ENCODE measurements at places on chromosomes 5 and 9.
A peak's percentile ranks its signal among the peaks of the same experiment; 100 is the strongest.

DNA sequence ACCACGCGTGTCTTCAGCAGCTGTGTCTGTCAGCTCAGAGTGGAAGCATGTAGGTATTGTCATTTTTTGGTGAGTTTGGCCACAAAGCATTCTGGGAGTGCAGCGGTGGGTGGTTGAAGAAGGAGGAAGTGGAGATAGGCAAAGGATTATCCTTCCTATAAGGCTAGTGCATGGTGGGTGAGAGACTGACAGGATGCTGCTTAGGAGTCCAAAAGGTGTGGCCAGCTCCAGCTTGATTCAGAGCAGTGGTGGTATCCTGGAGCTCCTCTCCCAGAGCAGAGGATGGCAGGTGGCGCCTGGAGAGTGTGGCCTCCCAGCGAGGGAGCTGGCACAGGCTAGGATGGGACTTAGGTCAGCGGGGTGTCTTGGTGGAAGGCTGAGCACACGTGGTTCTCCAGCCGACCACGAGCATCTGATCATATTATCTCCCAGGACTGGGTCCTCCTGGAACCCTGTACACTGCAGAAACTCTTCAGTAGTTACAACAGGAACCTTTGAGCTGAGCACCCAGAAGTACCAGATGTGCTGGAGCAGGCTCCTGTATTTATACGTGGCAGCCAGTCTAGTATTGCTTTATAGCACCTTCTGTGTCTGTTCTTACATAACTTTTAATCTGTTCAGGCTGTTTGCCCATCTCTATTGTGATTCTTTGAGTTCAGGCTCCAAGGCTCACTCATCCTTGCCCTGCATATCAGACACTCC lies 29.6 kb downstream of the MAML1 start:
- peak; percentile 11 for DNase-seq

DNA sequence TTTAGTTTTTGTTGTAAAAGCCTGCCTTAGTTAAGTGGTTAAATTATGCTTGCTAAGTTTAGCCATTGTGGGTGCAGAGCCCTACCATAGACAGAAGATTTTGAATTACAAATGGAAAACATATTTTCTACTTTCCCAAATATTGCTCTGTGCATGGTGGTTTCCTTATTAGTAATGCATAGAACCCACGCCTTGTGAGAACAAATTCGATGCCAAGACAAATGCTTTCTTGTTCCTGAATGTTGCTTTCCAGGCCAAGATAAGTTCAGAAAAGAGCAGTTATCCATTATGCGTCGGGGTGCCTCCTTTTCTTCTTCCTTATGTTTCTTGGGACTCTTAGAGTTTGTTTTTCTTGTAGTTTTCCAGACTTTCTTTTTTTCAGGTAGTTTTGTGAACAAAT lies 31.0 kb upstream of the GARNL3 start:
- no peak for DNase-seq

DNA sequence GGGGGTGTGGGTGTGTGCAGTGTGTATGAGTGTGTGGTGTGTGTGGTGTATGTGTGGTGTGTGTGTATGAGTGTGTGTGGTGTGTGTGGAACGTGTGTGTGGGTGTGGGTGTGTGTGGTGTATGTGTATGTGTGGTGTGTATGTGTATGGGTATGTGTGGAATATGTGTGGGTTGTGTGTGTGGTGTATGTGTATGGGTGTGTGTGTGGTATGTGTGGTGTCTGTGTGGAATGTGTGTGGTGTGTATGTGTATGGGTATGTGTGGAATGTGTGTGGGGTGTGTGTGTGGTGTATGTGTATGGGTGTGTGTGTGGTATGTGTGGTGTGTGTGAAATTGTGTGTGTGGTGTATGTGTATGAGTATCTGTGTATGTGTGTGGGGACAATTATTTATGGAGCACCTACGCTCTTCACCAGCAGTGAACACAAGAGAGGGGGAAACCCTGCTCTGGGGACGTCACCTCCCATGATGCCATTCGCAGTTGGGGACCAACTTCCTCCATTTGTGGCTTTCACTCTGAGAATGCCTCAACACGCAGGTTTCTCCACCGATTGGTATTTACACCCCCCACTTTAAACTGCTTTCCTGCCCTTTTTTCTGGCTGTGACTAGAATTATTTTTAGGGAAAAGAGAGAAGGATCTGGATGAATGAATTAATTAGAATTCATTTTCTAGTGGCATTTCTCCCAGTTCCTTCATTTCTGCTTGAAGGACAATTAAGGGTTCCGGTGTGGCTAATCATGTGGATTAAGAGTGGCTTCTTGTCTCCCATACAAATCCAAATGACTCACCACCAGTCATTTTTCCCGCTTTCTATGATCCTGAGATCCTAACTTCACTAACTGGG lies 238.1 kb downstream of the ROR2 start:
- peak; percentile 89 for DNase-seq

GRCh38 chr5:32541241-32541640 lies 44.1 kb upstream of the SUB1 start:
- DNase-seq = no peak

DNA sequence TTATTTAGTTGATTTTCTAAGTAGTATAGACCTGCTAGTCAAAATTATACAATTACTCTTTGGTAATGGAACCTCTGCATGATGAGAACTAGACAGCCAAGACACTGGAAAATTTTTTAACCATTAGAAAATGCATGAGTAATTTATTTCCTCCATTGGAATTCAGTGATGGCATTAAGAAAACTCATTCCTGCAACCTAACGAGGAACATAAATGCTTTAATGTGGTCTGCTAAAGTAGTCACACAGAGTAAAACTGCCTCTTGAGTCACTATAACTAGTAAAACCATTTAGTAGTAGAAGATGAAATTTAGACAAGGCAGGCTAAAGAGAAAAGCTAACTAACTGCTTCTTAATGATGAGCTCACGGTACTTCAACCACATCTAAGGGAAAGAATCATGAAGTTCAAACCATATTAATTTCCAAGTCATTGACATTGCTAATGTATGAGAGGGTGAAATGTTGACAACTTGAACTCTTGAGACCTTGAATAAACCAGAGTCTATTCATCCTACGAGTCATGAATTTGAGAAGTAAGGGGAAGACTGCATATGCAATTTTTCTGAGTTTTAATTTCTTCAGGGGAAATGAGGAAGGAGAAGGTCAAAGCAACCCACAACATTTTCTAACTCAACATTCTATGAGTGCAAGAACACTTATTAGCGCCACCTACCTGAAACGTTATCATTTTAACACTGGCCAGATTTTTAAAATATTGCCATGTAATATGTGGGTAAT lies 74.4 kb downstream of the GLIS3 start:
- no peak for DNase-seq

- no peak for DNase-seq
Observed at GRCh38 chr5:122263352-122264030, 48.5 kb upstream of the SNCAIP start.

DNA sequence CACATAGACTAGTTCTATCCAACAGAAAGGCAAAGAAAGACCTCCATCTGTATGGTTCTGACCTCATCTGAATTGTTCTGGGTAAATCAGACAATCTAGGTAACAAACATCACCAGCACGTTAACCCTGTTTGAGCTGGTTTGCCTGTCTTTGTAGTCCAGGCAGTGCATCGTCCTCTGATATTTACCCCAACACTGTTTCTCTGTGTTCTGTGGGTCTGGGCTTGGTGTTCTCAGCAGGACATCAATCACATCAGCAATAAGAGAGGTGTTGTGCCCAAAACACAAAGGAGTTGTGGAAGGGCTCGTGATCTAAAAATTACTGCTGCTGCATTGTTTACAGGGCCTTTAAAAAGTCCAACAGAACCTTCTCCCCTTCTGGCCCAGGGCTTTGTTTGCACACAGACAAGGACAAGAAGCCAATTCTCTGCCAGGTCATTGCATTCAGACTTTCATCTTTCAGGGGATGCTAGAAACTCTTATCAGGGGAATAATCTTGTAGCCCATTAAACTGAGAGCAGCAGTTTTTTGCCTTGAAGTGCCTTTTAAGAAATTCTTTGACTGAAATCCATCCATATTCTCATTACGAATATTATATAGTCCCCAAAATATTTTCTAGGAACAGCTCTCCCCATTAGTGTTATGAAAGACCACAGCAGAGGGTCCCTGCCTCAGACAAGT lies 30.5 kb upstream of the MAP1B start:
- no peak for DNase-seq

GRCh38 chr9:136518623-136519022 lies 27.2 kb downstream of the NOTCH1 start:
- no peak for DNase-seq

GRCh38 chr9:113673726-113674125 lies 202.4 kb upstream of the ZNF618 start:
- no peak for DNase-seq

DNA sequence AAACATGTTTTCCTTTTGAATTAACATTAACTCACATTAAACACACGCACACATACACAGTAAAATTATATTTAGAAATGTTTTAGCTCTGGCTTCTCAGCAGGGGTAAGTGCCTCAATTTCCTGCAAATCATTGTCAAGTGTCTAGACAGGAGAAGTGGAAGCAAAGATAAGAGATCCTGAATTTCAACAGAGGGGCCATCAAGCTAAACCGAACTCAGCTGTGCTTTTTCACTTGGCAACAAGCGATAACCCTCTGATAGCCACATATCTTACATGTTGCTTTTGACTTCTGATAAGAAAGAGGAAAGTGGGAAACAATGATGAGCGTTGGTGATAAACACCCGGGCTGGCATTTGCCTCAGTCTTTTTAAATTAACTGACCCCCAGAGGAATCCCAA lies 79.7 kb upstream of the SPDL1 start:
- DNase-seq = no peak

- DNase-seq = no peak
Observed at GRCh38 chr5:178790371-178790770, 59.9 kb upstream of the ZNF354A start.

DNA sequence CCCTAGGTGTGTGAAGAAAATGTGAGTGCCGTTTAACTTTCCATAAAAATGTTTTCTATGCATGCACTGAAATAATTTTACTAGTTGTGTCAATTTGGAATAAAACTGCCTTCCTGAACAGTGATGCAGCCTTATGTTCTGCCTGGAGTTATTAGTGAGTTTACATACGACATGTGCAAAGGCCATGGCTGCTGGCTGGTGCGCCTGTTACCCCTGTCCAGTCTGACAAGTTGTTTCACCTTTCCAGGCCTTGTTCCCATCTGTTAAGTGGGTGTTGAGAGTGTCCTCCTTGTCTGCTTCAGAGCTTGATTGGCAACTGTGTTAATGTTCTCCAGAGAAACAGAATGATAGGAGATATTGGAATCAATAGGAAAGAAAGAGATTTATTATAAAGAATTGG lies 60.6 kb downstream of the TJP2 start:
- no peak for DNase-seq

- no peak for DNase-seq
Observed at GRCh38 chr5:159976921-159977320, 32.0 kb upstream of the TTC1 start.

- no peak for DNase-seq
Observed at GRCh38 chr9:91301161-91301560, 60.6 kb downstream of the AUH start.

GRCh38 chr5:4646715-4647375 lies 493.3 kb upstream of the ADAMTS16 start:
- DNase-seq = no peak

- no peak for DNase-seq
Observed at GRCh38 chr9:26175264-26175663, 497.0 kb upstream of the TUSC1 start.

DNA sequence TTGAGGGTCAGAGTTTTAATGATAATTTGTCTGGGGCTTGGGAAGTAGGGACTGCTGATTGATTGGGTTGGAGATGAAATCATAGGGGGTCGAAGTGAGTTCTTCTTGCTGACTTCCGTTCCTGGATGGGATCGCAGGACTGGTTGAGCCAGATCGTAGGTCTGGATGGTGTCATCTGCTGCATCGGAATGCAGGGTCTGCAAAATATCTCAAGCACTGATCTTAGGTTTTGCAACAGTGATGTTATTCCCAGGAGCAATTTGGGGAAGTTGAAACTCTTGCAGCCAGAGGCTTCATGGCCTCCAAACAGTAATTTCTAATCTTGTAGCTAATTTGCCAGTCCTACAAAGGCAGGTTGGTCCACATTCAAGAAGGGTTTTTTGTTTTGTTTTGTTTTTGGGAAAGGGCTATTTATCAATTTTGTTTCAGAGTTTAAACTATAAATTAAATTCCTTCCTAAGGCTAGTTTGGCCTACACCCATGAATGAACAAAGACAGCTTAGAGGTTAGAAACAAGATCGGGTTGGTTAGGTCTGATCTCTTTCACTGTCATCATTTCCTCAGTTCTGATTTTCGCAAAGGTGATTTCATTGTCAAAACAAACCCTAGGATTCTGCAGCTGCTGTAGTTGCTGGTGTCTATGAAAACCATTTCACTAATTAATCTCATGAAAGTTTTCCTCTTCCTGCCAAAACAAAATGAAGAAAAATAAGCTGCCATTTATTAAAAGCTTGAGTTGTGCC lies 388.0 kb downstream of the TMEM232 start:
- DNase-seq = no peak

DNA sequence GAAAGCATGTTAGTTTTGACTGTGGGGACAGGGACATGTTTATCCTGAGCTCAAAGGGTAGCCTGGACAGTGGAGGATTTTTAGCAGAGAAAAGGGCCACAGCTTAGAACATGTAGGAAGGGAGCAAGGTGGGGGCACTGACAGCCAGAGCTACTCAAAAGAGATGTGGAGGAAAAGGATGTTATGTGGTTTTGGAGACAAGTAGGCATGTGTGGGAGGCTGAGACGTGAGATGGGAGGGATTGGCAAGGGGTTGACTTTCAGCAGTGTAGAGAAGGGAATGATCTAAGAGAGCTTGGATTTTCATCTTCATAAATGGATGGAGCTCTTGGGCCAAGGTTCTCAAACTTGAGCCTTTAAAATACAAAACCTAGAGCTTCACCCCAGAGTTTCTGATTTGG lies 24.0 kb downstream of the SYK start:
- DNase-seq = no peak

- no peak for DNase-seq
Observed at GRCh38 chr5:37770786-37771185, 69.1 kb downstream of the GDNF start.

DNA sequence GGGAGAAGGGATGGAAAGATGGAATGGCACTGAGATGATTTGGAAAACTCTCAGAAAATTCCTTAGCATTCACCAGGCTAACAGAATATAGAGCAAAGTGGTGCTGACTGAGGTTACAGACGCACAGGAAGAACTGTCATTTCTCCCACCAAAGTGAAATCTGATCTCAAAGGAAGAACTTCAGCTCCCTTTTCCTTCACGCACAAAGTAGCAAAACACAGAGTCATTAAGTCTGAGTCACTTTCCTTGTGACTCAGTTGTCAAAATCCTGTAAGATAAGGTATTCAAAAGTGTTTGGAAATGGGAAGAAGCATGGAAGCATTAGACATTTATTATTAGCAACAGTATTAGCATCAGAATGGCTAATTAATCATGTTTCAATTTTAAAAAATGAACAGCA lies 11.7 kb downstream of the MPDZ start:
- DNase-seq = no peak
